ENCODE measurements at places on chromosomes 16 and 17.

DNA sequence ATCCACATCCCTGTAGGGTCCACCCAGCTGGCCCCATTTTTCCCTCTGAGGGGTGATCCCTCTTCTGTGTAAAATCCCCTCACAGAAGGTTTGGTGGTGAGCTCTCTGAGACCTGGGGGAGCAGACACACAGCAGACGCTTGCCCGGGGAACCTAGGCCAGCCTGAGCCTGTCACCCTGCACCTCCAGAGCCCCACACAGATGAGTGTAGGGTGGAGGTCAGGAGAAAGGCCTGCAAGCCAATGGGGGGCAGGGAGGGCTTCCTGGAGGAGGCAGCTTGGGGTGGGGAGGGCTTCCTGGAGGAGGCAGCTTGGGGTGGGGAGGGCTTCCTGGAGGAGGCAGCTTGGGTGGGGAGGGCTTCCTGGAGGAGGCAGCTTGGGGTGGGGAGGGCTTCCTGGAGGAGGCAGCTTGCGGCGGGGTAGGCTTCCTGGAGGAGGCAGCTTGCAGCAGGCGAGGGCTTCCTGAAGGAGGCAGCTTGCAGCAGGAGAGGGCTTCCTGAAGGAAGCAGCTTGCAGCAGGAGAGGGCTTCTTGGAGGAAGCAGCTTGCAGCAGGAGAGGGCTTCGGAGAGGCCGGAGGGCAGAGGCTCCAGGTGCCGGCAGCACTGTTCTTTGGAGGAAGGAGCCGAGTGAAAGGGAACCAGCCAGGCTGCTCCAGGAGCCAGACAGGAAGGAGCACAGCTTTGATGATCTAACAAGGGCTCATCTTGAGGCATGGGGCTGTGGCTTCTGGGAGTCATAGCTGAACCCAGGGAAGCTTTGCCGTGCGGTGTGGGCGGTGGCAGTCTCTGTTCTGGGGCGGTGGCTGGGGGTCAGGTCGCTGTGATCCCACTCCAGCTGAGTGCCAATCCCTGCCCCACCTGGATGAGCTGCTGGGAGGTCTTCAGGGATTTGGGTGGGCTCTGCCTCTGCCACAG, 83.7 kb upstream of the ZNF469 start:
- no peak for DNase-seq

DNA sequence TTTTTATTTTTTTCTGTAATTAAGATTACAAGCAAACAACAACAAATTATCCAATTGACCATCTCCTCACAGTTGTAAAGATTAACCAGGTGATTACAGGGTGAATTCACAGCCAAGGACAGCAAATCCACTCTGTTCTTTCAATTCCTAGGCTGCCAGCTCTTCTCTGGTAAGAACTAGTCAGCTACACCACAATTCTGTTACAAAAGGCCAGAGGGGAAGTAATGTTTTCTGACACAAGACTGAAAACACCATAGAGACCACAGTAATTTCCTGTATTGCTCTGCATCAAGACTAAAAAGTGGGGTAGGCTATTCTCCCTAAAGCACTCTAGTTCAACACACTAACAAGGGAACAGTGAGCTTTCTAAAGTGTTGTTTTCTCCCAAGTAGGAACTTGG, 10.6 kb downstream of the CA10 start:
- no peak for DNase-seq

GRCh38 chr17:76791053-76791980, 53.4 kb downstream of the MFSD11 start:
- DNase-seq, result peak; percentile 20

DNA sequence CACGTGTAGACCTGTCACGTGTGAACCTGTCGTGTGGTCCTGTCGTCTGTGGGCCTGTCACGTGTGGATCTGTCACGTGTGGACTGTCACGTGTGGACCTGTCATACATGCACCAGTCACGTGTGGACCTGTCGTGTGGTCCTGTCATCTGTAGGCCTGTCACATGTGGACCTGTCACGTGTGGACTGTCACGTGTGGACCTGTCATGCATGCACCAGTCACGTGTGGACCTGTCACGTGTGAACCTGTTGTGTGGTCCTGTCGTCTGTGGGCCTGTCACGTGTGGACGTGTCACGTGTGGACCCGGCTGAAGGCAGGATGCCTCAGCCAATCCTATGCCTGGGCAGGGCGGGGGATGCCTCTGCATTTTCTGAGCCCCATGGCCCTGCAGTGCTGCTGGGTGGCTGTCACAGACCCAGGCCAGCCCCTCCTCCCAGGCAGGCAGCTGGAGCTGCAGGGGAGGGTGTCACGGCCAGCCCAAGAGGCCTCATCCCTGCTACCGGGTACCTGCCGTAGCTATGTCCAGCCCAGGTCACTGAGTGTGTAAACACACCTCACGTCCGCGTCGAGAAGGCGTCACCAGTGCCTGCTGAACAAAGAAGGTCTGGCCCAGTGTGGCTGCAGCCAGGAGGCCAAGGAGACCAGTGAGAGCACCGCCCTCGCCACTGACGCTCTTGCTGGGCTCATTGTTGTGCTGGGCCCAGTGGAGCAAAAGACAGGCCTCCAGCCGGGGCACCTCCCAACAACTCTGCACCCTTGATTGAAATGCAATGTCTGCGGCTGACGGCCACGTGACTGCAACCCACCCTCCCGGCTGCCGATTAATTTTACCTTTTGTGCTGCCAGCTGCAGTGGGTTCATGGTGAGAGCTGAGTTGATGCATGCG, 18.6 kb upstream of the ACSF3 start:
- DNase-seq, result no peak

DNA sequence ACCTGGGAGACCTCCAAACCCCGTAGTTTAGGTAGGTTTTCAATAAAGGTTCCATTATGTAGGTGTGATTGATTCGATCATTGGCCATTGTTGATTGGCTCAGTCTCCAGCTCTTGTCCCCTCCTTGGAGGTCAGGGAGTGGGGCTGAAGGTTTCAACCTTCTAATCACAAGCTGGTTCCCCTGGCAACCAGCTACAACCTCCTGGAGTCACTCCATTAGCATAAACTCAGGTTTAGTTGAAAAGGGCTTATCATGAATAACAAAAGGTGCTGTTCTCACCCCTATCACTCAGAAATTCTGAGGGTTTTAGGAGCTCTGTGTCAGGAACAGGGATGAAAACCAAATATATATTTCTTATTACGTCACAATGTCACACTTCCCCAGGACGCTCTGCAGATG, 28.5 kb downstream of the TMEM132E start:
- DNase-seq, result no peak

DNA sequence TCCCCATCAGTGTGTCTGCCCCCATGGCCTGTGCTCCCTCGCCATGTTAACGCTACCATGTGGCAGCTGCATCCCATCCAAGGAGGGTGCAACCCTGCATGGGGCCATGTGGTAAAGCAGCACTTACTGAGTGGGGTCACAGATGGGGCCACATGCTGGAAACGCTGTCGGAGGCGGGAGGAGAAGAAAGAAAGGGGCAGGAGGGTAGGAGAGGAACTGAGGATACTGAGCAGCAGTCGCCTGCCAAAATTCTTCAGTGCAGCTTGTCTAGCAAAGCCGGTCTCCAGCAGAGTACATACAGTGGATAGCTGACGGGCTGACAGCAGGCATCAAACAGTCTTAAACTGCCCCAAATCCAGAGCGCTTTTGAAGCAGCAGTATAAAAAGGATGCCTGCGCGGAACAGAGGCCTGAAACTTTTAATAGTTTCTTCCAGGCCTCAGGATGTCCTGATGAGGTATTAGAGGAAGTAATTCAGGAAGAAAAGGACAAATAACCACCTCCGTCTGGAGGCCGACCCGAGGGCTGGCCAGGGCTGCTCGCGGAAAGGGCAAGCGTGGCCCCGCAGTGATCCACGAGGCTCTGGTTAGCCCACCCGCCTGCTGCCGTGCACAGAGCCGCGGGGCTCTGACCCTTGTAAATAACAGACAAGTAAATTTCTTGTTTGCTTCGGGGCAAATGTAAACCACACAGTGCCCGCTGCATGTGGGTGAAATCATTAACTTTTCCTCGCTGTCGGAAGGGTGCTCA, 149.0 kb downstream of the CCDC182 start:
- DNase-seq, result no peak

- no peak for DNase-seq
These were observed 259.8 kb upstream of the MON1B start for GRCh38 chr16:76931186-76931585.

DNA sequence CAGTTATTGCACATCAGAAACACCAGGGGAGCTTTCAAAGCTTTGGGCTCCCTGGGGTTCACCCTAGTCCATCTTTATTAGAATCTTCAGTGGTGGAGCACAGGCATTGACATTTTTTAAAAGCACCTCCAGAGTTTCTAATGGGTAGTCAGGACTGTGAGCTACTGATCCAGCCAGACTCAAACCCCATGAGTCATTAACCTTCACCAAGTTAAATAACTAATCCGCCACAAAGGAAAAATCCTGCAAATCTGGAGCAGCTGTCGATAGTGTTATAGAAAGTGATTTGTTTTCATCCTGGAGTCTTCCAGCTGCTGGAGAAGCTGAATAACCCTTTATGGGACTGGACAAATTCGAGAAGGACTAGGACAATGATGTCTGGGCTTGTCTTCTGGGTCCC, 93.2 kb upstream of the PIRT start:
- DNase-seq, result no peak

DNA sequence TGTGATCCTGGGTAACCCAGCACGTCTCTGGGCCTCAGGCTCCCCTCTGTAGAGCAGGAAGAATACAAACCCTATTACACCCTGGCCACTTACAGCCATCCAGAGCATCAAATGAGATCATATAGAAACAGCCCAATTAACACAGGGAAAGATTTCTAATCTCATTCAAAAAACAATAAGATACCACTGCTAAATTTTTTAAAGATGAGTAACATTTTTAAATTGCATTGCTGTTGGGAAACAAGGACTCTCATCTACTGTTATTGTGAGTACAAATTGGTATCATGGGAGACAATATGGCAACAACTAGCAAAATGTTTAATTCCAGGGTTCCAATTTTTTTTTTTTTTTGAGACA, 41.1 kb downstream of the SRL start:
- DNase-seq, result no peak

DNA sequence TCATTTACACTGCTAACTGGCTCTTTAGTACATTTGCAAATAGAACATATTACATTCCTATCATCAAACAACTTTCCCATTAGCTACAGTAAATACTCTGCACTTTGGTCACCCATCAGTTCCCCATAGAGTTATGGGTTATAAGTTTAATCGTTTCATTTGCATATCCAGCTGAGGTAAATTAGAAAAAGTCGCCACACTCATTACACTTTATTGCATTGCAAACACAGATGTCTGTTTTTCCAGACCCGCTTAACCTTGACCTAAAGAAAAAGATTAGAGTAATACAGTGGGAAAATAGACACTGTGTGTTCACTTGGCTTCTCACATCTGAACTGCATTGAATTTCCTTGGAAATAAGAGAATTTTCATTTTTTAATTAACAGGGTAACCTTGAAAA, 213.1 kb upstream of the PSMD7 start:
- DNase-seq, result no peak

DNA sequence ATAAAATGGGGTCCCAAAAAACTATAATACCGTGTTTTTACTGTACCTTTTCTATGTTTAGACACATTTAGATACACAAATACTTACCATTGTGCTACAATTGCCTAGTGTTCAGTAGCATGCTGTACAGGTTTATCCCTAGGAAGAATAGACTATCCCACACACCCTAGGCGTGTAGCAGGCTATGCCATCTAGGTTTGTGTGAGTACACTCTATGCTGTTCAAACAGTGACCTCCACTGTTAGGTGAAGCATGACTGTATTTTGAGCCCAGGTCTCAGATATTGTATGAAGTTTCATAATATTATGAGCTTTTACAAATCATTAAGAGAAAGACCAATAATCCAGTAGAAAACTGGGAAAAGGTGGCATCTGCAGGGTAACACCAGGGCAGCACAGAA, 23.6 kb downstream of the MILR1 start:
- DNase-seq, result no peak

DNA sequence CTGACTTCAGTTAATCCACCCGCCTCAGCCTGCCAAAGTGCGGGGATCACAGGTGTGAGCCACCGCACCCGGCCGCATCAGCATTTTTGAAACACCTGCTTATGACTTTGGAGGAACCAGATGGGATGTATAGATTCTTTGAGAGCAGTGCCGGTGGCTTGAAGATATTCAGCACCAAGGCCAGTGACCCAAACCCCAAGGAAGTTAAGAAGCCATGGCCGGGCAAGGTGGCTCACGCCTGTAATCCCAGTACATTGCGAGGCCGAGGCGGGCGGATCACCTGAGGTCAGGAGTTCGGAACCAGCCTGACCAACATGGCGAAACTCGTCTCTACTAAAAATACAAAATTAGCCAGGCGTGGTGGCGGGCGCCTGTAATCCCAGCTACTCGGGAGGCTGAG, 43.9 kb downstream of the TRARG1 start:
- DNase-seq, result no peak

DNA sequence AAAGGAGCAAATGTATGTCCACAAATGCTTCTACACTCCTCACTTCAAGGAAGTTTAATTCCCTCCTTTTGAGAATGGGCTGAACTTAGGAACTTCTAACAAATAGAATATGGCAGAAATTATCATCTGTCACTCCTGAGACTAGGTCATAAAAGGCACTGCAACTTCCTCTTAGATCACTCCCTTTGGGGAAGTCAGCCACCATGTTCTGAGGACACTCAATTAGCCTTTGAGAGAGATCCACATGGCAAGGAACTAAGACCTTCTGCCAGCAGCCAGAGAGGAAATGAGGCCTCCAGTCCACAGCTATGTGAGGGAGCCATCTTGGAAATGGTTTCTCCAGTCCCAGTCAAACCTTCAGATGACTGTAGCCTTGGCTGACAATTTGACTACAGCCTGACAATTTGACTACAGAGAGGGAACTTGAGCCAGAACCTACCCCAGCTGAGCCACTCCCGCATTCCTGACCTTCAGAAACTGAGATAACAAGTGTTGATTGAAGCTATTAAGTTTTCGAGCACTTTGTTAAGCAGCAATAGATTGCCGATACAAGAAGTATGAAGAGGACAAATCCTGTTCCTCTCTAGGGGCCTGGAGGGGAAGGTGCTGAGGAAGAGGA, 113.4 kb upstream of the SEC14L1 start:
- DNase-seq, result no peak

GRCh38 chr17:30433514-30433913, 43.7 kb upstream of the GOSR1 start:
- DNase-seq, result no peak

DNA sequence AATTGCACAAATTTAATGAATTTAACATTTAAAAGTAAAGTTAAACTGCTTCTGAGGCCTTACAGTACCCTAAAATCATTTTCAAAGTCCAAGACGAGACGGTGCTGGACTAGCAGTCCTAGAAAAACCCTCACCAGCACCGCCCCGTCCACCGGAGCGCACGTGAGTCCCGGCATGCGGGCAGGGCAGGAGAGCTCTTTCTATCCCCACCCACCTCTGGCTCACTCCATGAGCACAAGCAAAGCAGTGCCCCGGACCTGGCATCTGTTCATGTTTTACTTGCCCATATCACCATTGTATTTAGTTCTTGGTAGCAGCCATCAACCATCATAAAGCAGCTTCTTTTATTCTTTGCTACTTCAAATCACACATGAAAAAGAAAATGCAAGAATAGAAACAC, 41.7 kb downstream of the ANKRD11 start:
- DNase-seq, result no peak

- no peak for DNase-seq
These were observed 93.6 kb upstream of the DYNLRB2 start for GRCh38 chr16:80447241-80447640.

GRCh38 chr17:78539781-78540180, 37.4 kb downstream of the DNAH17 start:
- no peak for DNase-seq

- no peak for DNase-seq
These were observed 66.9 kb downstream of the ABR start for GRCh38 chr17:1112875-1113274.

- no peak for DNase-seq
These were observed 20.5 kb downstream of the MGAT5B start for GRCh38 chr17:76888661-76889060.
